RWPE1 (cell line): ENCODE measurements at places on chromosomes 1 and 21.

DNA sequence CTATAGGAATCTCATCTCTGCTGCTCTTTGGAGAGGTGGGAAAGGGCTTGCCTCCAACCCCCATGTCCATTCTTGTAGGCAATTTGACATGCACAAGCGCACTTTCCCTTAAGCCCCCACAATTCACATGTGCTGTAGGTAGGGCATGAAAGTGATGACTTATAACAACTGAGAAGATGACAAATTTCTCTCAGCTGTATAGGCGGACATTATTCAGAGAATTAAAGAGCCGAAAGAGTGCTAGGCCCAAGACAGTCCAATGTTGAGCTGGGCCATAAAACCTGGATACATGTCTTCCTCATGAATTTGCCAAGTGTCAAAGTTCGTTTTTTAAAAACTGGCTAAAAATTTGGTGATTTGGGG lies 106.3 kb upstream of the LYPLAL1 start:
- DNase-seq, result no peak

DNA sequence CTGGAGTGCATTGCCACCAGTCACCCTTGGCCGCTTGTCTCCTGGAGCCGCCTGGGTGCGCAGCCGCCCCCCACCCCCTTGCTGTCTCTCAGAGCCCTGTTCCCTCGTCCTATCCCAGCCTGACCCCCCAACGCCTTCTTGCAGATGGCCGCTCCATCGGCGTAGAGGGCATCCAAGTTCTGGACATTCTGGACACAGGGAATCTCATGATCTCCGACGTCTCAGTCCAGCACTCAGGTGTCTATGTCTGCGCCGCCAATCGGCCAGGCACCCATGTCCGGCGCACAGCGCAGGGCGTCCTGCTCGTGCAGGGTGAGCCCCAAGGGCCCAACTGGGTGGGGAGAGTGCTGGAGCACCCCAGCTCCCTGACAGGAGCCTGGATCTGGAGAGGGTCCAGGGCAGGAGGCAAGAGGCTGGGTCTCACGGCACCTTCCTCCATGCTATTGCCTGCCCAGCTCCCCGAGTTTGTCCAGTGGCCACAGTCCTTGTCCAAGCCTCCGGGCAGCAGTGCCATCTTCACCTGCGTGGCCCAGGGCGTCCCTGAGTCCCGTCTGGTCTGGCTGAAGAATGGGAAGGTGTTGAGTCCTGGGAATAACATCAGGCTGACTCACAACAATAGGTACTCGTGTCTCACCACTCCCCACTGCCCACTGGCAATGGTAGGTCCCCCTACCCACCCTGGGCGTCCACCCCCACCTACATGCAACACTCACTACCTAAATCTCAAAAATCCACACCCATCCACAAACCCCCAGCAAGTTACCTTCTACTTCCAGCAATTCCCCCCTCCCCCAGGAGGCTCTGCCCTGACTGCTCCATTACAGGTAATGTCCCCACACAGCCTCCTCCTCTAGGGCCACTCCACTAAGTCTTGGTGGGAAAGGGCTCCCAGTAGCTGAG lies 24.6 kb downstream of the SLC27A3 start:
- no peak for DNase-seq

GRCh38 chr1:53142226-53142853 lies at the start of gene SLC1A7:
Gene SLC1A7 (minus strand): TSS chr1:53142638. CDS start chr1:53142449, 189 bp downstream.
- no peak for DNase-seq

- no peak for DNase-seq
Observed at GRCh38 chr21:28590026-28590425, 402.7 kb downstream of the LTN1 start.

GRCh38 chr1:10160907-10161490 lies 49.4 kb upstream of the KIF1B start:
- DNase-seq, result no peak

GRCh38 chr1:82446236-82446635 lies 645.5 kb downstream of the ADGRL2 start:
- no peak for DNase-seq

- DNase-seq, result no peak
Observed at GRCh38 chr1:160520999-160521398, 2.1 kb downstream of the SLAMF6 start.

DNA sequence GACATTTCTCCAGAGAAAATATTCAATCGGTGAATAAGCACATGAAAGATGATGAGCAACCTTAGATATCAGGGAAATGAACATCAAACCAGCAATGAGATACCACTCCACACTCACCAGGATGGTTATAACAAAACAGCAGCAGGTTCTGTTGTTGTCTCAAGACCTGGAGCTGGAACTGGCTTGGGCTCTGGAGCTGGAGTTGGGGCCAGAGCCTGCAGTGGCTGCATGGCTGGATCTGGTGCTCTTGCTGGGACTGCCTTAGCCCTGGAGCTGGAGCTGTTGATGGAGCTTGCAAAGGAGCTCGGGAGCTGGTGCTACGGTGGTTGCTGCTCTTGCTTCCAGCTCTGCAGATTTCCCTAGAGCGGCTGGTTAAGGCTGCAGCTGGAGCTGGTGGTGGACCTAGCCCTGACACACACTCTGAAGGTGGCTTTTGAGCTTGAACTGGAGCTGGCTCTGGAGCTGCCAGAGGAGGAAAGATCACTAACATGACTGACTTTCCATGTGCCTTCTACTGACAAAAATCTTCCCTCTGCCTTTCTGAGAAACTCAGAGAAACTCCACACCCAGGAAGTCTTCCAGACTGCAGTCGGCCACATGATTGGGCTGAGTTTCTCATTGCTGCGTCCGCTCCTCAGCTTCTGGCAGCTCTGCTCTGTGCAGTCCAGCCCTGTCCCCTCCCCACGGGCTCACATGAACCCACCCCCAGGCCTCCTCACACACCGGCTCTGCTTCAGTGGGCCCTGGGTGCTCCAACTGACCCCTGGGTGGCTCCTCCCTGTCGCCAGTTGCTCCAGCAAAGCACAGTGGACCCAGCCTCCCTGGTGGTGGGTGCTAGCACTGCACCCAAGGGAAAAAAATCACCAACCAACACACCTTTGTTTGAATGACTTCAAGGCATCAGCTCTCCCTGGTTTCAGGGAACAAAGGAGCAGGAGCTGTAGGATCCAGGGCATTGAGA lies 139.1 kb upstream of the FMN2 start:
- peak; percentile 13 for DNase-seq

DNA sequence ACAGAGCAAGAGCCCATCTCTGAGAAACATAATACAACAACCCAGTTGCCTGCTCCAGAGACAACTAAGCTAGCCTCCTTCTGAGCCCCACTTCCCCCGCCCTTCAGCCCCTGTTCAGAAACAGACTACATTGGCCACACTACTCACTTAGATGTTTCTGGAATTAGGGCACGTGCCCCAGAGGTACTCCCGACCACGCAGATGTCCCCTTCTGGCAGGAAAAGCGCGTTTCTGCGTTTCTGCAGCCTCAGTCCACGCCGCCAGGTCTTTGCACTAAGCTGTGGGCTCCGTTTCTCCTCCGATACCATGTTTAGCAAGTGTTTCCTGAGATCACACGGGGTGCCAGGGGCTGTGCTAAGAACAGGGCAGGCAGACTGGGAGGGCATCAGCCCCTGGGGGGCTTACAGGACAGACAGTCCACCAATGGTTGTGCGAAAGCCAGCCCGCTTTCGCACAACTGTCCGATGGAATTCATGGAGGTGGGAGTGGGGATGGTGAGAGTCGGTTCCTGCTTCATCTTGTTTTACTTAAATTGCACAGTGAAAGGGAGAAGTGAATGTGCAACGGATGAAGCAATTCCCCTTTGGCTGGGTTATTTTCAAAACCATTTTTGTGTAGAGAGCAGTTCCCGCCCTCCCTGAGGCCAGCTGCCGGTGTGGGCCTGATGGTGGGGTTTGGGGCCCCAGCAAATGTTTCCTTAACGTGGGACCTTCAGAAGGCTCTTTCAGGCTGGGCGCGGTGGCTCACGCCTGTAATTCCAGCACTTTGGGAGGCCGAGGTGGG lies 2.7 kb downstream of the PIK3CD start:
- no peak for DNase-seq
